ENCODE measurements at places on chromosomes 13 and 19.

- no peak for DNase-seq
These were observed 14.8 kb downstream of the EPSTI1 start for GRCh38 chr13:42977219-42977659.

GRCh38 chr19:39111593-39112199 is 13.9 kb upstream of the PAK4 start:
- DNase-seq = no peak

DNA sequence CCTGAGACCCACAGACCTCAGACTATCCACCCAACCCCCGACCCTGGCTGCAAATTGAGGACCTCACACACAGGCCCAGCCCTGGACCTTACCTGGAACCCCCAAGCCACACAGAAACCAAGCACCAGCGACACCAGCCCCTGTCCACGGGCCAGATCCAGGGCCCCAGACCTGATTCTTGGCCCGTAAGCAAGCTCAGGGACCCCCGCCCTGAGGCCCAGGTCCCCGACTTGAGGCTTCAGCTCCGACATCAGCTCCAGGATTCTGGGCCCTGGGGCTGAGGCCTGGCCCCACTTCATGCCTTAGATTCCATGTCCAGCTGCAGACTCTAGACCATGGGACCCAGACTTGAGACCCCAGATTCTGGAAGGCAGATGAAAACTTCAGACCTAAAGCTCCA is 6.3 kb downstream of the TTYH1 start:
- no peak for DNase-seq

DNA sequence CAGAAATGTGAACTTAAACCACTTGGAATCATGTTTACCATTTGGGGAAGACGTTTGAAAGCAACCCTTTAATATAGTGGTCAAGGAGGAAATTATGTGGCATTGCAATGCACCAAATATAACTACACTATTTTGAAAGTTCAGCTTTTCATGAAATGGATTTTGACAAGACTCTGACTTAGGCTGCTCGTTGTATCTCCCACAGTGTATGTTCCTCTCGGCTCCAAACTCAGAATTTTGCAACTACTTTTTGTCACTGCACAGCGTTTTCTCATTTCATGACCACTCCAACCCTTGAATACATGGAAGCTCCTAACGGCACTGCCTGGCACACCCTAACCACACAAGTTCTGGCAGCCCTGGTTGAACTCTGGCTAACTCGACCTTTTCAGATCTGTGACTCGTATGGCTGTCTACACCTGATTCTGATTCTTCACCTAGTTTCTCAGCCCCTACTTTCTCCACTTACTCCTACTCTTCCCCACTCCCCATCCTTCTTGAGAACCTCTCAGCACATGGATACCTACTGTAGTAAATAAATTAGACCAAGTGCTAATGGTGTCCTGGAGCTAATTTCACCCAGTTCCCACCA is 7.0 kb upstream of the POMP start:
- DNase-seq = no peak

DNA sequence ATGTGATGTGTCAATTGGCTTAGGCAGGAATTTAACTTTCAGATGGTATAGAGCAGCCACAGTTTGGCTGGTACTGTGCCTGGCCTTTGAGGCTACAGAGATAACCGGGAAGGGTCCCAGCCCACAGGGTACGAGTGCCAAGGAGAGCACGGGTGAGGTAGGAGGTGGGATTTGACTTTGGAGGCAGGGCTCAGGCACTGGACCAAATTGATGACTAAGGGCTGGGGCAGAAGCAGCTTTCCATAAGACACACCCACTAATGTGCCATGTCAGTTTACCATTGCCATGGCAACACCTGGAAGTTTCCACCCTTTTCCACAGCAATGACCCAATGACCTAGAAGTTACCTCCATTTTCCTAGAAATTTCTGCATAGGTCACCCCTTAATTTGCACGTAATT is 466.2 kb downstream of the TSHZ3 start:
- no peak for DNase-seq

GRCh38 chr13:40986101-40986856 is 32.8 kb downstream of the ELF1 start:
- DNase-seq = no peak

GRCh38 chr19:3146677-3147100 is 10.9 kb downstream of the GNA15 start:
- peak; percentile 56 for DNase-seq

DNA sequence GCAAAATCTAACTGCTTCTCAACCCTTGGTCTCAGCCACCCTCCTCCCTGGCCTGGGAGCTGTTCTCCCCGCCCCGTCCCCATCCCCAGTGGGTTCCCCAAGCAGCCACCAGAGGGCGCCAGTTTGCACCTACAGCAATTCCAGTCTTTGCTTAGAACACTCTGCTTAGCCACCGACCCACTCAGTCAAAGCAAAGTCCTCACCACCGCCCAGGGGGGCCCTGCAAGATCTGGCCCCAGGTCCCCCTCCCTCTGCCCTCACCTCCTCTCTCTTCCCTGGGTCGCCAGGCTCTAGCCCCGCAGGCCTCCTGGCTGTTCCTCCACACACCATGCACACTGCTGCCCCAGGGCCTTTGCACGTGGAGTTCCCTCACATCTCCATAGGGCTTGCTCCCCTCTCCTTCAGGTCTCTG is 12.4 kb downstream of the TMEM143 start:
- peak; percentile 49 for DNase-seq

DNA sequence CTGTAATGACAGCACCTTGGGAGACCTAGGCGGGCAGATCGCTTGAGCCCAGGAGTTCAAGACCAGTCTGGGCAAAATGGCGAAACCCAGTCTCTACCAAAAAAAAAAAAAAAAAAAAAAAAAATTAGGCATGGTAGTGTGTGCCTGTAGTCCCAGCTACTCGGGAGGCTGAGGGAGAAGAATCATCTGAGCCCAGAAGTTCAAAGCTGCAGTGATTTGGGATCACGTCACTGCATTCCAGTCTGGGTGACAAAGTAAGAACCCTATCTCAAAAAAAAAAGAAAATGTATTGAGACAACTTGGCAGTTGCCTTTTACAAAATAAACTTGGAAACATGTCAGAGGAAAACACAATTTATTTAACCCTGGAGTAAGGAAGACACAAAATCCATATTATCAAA is 26.8 kb downstream of the RBM26 start:
- no peak for DNase-seq

- DNase-seq = no peak
These were observed 13.6 kb downstream of the GRTP1 start for GRCh38 chr13:113350065-113350937.

- no peak for DNase-seq
These were observed 26.6 kb downstream of the SIGLEC7 start for GRCh38 chr19:51168564-51169282.

DNA sequence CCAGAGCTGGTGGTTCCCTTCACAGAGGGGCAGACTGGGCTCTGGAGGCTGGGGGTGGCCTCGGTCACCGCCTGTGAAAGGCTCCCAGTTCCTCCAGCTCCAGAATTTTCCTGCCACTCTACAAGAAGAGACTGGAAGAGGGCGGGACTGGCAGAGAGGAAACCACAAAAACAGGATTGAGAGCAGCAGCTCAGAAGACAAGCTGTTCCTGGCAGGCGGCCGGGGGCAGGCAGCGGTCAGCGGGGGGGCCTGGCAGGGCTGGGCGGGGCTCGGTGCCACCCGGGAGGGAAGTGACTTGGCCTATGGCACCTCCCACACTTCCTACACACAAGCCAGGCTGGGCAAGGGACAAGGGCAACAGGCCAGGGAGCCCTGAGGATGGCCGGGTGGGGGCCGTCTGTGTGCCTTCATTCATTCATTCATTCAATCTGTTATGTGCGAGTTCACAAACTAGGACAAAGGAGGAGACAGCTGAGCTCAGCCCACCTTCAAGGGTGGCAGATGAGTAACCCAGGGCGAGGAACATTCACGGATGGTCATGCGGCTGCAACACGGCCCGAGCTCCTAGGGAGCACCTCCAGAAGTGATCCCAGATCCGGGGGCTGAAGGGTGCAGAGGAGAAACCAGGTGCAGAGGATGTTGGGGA is 16.9 kb upstream of the BTBD2 start:
- no peak for DNase-seq

- no peak for DNase-seq
These were observed 179.6 kb downstream of the RFC3 start for GRCh38 chr13:33997574-33997973.

DNA sequence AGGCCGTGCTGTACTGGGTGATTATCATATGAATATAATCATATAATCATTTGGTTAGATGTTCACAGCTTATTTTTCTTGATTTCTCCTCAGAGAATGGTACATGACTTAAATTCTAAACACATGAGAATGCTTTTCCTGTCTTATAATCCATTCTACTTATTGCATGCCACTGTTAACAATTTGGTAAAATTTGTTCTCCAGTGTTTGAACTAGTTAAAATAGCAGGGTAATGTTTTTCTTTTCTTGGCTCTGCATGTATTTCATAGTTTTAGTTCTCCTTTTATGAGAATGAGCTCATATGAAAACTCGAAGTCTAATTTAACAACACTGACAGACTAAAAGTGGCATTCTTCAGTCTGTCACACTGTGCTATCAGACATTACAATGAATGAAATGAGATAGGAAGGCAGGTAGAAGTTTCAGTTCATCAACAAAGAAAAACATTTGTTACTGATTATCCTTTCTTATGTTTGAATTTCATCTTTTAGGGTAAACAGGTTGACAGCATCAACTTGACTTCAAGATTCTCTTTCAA is 10.2 kb downstream of the SPRYD7 start:
- DNase-seq = no peak

GRCh38 chr19:3682741-3683404 is 17.4 kb downstream of the PIP5K1C start:
- DNase-seq = no peak

- DNase-seq = no peak
These were observed 14.8 kb downstream of the MEIS3 start for GRCh38 chr19:47404334-47405196.

- no peak for DNase-seq
These were observed 19.6 kb downstream of the IER2 start for GRCh38 chr19:13169769-13170168.

- no peak for DNase-seq
These were observed 333.4 kb downstream of the ITGBL1 start for GRCh38 chr13:101785858-101786257.

DNA sequence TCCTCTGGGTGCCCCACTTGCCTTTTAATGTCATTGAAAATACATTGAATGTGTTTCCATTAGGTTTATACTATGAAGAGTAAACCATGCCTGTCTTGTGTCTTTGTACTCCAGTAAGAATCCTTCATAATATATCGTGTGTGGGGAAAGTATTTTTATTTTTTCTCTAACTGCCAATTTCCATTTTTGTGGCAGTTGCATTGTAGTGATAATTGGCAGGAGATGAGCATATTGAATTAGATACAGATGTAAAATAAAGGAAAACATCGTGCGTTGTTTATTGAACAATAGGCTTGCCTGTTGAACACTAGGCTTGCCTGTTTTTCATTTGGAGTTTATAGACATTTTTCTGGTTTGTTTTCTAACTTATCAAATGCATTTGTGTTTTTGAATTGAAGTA is 218.8 kb downstream of the NBEA start:
- DNase-seq = no peak

DNA sequence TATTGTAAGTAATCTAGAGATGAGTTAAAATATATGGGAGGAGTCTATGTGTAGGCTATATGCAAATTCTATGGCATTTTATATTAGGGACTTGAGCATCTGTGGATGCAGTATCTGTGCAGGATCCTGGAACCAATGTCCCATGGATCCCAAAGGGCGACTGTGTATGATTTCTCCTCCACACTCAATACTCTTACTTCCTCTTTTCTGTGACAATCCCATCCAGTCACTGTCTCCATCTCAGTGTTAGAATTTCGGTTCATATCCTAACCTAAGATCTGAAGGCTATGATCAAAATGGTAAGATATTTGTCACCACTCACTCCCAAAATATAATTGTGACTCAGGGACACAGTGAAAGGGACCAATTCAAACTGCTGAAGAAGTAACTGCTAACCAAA is 15.1 kb upstream of the ZNF599 start:
- no peak for DNase-seq

DNA sequence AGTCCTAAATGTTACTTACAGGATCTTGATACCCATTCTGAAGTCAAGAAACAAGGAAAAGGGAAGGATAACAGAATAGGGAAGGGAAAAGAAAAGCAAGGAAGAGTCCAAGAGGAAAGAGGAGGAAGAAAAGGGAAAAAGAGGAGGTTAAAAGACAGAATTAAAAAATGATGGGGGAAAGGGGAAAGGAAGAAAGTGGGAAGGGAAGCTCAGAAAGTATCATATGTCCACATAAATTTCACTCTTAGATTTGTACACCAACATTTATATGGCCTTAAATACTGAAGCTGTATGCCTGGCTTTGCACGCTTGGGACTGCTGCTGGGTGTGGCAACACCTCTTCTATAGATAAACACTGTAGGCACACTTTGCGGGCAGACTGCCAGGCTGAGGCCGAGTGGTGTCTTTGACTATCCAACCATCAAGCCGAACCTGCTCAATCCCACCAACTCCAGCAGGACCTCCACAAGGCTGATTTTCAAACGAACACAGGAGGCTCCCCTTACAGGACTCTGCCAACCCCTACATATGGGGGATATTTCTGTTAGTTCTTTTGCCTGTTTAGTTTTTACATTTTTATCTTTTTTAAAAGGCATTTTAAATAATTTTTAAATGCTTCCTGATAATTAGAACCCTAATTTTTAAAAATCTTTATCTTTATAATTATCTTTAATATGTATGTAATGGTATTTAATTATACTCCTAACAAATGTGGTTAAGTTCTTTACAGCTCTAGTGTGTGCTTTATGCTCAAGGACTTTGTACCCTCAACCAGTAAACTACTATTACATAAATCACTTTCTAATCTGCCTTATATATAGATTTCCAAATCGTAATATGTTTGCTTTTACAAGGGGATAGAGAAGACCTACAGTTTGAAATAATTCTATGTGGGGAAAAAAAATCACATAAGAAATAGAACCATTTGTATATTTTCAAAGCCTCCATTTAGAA is 154.2 kb downstream of the DIAPH3 start:
- DNase-seq = no peak

DNA sequence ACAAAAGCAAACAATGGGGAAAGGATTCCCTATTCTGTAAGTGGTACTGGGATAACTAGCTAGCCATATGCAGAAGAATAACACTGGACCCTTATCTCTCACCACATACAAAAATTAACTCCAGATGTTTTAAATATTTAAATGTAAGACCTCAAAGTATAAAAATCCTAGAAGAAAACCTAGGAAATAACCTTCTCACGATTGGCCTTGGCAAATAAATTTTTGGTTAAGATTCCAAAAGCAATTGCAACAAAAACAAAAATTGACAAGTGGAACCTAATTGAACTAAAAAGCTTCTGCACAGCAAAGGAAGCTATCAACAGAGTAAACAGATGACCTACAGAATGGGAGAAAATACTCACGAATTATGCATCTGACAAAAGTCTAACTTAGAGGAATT is 10.8 kb upstream of the TDRD3 start:
- DNase-seq = no peak

Data from naive thymus-derived CD4-positive, alpha-beta T cell (primary cell).